Vagina (tissue), 2 donors: ENCODE measurements at places on chromosomes 4 and X.

- DNase-seq: no peak
Measured at GRCh38 chr4:186158021-186158813, 33.1 kb upstream of the CYP4V2 start.

DNA sequence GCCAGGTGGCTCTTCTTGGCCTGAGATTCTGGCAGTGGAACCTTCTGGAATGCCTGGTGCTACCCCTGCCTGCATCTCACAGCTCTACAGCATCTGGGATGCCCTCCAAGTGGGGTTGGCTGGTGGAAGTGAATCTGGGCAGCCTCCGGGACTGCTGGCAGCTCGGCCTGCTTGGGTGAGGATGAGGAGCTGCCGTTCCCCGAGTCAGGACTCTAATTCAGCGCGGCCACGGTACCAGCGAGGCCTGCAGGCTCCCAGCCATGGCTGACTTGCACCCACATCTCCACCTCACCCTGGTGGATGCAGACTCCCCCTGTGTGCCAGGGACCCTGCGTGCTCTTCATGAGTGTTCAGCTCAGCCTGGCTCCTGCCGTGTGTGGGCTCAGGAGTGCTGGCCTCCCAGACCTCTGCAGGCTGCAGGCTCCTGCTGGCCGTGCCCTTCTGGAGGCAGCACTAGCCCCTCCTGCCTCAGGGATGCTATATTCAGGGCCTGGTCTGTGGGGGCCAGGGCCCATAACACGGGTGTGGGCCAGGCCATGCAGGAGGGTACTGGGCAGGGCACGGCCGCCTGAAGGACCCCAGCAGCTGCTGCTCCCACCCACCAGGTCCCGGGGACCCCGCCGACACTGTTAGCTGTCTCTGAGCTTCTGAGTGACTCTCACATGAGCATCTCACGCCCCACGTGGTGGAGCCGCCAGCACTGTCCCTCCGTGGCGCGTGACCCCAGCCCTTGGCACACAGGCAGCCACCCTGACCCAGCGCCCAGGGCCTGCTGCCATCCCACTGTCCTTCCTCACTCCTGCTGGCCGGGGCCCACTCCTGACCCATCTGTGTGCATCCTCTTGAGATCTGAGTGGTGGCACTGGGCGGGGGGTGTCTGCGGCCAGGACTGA lies 10.6 kb downstream of the UVSSA start:
- no peak for DNase-seq

GRCh38 chrX:92241249-92241648 lies 462.1 kb downstream of the PCDH11X start:
- DNase-seq: no peak

- DNase-seq: no peak
Measured at GRCh38 chrX:54042609-54043021, 1.7 kb downstream of the PHF8 start.

GRCh38 chr4:16820329-16820728 lies 78.1 kb downstream of the LDB2 start:
- no peak for DNase-seq

- DNase-seq: no peak
Measured at GRCh38 chr4:32462944-32463343, 1742.8 kb downstream of the PCDH7 start.

- DNase-seq: no peak
Measured at GRCh38 chrX:20527558-20528011, 260.9 kb upstream of the RPS6KA3 start.
